ENCODE measurements at places on chromosomes 7 and 10.

- DNase-seq = no peak
Measured at GRCh38 chr10:28382525-28383269, 79.8 kb upstream of the MPP7 start.

DNA sequence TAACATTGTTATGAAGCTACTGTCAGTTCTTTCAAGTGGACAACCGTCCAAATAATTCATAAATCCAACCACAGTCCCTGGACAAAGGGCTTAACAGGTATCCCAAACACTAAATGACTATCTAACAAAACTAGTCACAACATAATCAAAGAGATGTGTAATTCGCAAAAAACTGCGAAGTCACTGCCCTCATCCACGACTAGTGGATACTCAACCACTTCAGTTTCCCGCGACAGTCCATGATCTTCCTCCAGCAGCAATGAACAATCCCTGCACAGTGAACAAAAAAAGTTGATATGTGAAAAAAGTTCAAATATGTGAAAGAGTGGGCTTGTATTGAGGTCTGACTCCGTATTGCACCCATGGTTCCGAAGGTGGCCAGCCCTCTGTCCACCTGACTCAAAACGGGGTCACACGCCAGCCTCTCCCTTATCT is 287 bp downstream of the DCLRE1A start:
- DNase-seq = no peak

DNA sequence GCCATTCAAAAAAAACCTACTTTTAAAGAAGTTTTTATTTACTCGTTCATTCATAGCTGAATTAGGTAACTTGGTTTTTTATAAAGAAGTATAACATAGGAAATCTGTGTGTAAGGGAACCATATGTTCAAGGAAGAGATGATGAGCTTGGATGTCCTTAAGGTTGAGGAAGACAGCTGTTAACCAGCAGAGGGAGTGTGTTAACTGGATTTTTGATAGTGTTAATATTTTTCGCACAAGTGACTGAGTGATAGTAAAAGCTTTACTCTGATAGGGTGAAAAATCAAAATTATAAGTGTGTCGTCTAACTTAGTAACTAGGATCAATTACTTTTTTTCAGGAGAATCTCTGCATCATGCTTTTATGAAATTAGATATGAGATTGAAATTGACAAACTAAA is 134.7 kb downstream of the ARL5B start:
- no peak for DNase-seq

DNA sequence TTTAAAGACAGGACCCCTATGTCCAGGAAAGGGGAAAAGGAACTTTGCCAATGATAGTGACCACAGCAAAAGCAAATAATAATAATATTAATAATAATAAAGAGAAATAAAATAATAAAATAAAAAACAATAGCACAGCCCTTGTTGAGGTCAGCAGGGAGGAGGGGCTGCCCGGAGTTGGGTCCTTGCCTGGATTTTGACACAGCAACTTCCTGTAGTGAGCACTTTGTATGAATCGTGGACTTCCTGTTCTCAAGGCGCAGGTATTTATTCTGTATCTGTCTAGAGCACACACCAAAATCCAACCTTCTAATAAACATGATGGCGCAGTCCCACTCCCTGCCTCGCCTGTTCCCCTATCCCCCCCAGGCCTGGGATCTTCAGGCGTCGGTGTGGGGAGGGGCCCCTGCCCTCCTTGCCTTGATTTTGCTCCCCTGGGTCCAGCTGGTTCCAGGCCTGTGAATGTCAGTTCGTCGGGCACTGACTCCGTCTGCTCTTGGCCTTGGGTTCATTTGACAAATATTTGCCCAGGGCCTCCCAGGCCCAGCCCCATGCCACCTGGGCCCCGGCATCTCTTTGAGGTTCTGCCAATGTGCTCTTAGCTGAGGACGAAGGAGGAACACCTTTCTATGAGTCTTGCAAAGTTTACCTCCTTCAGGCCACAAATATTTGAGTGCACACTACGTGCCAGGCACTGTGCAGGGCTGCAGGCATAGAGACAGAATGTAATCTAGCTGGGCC is 13.9 kb downstream of the TRIM8 start:
- DNase-seq = no peak

DNA sequence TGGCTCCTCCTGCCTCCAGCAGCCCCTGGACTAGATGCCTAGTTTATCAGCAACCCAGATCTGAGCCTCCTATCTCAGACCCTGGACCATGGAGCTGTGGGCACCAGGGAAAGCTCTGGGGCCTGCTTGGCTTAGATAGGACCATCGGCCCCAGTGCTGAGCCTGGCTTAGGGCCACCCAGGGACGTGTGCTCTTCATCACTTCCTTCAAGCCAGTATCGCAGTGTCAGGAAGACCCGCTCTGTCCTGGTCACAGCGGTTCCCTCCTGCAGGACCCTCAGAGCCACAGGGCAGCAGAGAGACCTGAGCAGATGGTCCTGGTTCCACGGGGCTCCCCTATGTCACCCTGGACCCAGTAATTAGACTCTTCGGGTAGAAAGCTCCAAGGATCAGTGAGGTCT is 105.7 kb upstream of the FAM20C start:
- DNase-seq = no peak

DNA sequence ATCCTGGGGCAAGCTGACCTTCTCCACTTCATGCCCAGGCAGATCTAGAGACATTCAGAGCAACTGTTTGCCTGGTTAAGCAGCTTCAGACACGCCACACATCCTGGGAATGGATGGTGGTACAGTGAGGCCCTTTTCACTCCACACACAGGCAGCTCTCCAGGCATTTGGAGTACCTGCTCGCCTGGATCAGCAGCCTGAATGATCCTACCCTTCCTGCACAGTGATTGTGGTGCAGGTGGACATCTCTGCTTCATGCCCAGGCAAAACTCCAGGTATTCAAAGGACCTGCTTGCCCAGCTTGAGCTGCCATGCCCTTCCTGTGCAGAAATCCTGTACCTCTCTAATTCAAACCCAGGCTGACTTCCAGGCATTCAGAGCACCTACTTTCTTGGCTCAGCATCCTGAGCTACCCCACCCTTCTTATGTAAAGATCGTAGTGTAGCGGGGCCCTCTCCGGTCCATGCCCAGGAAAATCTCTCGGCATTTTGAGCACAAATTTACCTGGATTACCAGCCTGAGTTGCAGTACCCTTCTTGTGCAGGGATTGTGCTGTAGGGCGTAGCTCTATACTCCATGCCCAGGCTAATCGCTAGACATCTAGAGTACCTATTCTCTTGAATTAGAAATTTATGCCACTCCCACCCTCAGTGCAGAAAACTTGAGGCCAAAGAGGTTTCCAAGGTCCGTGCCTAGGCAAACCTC is 972.8 kb downstream of the ANKRD7 start:
- no peak for DNase-seq

- no peak for DNase-seq
Measured at GRCh38 chr7:49229246-49229645, 304.9 kb downstream of the CDC14C start.

DNA sequence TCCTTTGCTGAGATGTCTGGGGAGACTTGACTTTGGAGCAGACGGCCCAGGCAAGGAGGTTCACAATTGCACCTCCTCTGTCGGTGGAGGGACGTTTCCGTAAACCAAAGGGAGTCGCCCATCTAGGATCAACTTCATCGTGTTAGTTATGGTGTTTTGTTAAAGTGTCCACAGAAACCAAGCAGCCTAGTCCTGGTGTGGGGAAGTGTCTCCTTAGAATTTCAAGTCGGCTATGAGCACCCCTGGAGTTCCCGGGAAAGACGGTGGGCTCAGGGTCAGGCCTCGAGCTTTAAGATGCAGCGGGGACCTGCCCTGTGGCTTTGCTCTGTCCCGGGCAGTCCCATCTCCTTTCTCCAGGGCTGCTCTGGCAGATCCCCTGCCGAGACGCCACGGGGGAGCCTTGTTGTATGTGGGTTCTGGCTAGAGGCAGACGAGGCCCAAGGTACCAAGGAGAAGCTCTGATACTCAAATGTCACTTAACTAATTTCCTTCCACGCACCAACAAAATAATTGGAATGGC is 319.2 kb downstream of the ADARB2 start:
- no peak for DNase-seq

DNA sequence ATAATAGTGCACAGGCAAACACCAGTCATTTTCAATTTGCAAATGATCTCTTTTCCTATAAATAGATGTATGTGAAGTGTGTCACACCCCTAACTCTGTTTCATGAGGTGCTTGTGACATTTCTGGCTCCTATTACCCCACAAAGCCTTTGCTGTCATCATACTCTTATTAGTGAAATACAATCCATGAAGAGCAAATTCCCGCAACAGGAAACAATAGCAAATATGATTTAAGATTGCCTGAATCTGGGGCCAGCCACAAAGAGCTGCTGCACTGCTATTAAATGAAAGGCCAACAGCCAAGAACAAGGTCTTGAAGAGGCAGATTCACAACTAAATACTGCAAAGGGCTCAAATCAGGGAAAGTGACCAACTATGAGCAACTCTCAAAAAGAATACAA is 96.3 kb upstream of the CAV2 start:
- no peak for DNase-seq

Measured in Right ventricle myocardium inferior (tissue), 1 donor.